ENCODE measurements at places on chromosomes 5 and 9.

- no peak for DNase-seq
Measured at GRCh38 chr9:121748074-121748473, 96.6 kb downstream of the DAB2IP start.

DNA sequence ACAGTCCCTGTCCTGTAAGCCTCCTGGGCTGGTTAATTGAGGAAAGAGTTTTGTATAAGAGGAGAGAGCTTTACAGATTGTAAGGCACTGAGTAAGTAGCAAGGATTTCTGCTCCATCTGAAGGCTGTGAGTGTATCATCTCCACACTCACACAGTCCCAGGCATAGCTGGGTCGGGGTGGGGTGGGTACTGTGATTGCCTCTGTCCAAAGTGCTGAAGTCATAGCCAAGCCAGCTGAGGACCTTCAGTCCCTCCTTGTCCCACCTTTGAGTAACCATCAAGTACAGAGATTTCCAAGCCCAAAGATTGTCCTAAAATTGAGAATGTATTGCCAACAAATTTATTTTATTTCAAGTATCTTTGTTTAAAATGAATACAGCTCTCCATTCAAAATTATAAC, 5.5 kb upstream of the DNAJB5 start:
- no peak for DNase-seq

- DNase-seq, result no peak
Measured at GRCh38 chr9:33843312-33843961, 26.5 kb downstream of the UBE2R2 start.

DNA sequence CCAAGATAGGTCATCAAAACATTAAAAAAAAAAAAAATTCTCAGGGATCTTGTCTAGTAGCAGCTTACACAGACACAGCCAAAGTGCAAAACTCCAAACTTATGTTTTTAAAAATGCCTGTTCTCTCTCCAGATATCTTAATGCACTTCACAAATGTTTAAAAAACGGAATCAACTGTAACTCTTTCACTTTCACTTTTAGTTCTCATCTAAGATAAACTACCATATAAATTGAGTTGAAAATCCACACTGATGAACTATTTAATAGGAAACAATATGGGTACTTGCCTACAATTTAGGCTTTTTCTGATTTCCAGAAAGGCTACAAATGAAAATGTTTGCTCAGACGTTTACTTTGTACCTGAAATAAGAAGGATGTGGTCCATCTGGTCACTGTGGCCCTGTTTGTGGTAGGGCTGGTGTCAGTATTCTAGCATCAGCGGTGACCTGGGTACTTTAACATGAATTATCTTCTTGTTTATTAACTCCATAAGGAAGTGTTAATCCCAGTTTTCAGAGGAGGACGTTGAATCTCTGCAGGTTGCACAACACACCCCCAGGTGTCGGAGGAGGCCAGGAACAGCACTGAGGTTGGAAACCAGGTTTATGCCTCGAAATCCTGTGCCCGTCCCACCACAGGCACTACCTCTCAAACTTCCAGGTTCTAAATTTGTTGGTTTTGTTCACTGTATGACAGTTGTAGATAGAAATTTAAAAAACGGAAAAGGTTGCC, 13.3 kb upstream of the LPCAT1 start:
- DNase-seq, result peak; percentile 17

DNA sequence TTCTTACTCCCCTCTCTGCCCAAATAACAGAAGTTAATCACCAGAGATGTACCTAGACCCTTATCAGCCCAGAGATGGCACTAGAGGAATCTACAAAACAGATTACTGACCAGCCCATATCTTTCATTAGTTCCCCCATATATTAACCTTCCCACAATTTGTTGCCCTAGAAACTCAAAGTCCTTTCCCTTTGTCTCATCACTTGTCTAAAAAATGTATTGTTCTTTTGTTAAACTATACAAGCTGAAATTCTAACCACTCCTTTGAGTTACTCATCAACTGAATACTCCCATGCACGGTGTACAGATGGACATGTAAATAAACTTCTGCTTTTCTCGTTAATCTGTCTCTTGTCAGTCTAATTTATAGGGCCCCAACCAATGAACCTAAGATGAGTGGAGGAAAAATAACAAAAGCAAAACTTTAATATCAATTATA, 130.9 kb downstream of the CCDC192 start:
- DNase-seq, result no peak

DNA sequence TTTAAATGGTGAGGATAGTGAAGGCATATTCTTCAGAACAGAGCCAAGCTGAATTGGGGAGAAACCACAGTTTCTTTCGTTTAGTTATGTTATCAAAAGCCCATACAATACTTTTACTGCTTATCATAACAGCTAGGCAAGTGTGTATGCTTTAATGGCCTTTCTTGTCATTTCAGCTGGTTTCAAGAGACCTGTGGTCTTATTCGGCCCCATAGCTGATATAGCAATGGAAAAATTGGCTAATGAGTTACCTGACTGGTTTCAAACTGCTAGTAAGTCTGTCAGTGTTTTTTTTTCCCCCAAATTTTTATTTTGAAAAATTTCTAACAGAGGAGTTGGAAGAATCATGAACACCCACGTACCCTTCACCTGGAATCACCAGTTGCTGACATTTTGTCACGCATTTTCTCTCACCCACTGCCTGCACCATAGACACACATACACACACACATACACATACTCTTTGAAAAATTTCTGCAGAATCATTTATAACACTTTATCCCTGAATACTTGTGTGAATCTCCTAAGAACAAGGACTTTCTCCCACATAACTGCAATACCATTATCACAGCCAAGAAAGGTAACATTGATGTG, 63.7 kb downstream of the TJP2 start:
- DNase-seq, result no peak

- no peak for DNase-seq
Measured at GRCh38 chr5:176921714-176922113, 22.6 kb upstream of the HK3 start.

GRCh38 chr5:34533582-34534522, 122.3 kb upstream of the RAI14 start:
- no peak for DNase-seq

- DNase-seq, result no peak
Measured at GRCh38 chr5:178630475-178630930, 3.7 kb upstream of the CLK4 start.

GRCh38 chr5:75707911-75708509, 9.2 kb downstream of the POC5 start:
- DNase-seq, result no peak

GRCh38 chr5:180644129-180644824, 5.1 kb downstream of the FLT4 start:
- DNase-seq, result no peak

DNA sequence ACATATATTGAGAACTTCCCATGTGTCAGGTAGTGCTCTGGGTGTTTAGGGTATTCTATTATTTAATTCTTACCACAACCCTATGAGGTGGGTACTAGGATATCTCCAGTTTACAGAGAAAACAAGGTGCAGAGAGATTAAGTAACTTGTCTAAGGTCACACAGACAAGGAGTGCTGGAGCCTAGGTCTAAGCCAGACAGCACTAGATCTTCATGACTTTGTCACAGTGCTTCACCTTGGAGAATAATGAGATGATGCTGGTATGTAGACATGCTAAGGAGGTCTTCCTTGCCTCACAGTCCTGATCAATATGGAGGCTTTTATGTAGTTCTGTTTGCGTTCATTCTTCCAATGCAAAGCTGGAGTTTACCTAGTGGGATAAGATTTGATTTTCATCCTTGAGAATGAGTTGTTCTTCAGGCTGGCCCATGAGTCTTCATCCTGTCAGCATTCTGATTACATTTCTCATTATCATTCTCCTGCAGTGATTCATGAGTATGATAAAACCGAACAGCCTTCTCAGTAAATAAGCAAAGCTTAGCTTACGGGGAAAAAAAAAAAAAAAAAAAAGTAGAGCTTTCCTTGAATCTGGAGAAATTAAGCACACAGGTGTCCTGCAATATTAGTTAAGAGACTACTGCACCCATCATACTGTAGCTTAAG, 176.3 kb downstream of the C9orf152 start:
- DNase-seq, result no peak

DNA sequence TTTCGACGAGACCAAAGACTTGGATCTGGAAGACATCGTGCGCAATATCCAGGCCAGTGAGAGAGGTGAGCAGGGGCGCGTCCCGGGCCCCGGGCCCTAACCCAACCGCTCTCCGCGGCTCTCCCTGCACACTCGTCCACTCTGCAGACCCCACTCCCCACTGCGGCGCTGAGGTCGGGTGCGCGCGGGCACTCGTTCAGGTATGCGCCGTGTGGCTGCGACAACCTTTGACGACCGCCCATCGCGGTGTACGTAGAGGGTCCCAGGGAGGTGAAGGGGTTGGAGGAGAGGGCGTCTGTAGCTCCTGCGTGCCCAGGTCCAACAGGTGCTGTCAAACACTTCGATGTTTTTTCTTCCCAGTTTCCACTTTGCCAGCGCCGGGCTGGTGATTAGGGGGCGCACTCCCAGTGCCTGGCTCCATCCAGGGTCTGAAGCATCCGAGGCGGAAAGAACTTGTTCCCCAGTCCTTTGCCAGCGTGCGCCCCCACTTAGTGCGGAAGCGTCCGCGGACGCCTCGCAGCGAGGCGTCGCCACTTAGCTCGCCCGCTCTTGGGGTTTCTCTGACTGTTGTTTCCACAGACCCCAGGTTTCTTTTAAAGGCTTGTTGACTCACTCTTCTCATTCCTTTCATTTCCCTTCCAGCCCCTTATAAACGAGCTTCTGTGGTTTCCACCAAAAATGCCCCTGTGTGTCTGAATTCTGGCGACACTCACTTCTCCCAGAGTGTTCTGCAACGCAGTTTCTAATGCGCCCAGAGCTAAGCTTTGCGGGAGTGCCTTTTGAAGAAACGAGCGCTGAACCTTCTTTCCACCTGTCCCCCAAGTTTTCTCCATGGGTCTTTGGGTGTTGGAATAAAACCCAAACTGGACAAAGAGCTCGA, 1.6 kb downstream of the NPR3 start:
- no peak for DNase-seq

GRCh38 chr9:37026113-37026930, 7.7 kb downstream of the PAX5 start:
- DNase-seq, result peak; percentile 43

DNA sequence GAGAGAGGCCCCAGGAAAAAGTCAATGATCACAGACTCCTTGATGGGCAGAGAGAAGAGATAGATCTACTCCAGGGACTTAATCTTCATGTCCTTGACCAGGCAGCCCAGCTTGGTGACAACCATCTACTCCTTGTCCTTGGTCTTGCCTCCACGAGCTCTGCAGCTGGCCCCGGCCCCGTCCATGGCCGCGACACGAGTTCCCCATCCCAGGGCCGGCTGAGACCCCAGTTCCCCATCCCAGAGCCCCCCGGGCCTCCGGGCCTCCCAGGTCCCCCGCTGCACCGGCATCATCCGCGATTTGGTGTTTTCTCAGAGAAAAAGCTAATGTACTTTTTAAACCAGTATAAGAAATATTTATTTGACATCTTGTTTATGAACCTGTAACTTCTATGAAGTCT, 2.5 kb upstream of the PGGT1B start:
- no peak for DNase-seq

- DNase-seq, result peak; percentile 26
Measured at GRCh38 chr5:553874-554273, 29.6 kb upstream of the SLC9A3 start.

GRCh38 chr5:173101245-173101644, 43.1 kb upstream of the BNIP1 start:
- DNase-seq, result no peak

- no peak for DNase-seq
Measured at GRCh38 chr5:88955403-88955802, 72.4 kb upstream of the MEF2C start.

- DNase-seq, result no peak
Measured at GRCh38 chr5:139262059-139262741, 31.3 kb upstream of the MATR3 start.

DNA sequence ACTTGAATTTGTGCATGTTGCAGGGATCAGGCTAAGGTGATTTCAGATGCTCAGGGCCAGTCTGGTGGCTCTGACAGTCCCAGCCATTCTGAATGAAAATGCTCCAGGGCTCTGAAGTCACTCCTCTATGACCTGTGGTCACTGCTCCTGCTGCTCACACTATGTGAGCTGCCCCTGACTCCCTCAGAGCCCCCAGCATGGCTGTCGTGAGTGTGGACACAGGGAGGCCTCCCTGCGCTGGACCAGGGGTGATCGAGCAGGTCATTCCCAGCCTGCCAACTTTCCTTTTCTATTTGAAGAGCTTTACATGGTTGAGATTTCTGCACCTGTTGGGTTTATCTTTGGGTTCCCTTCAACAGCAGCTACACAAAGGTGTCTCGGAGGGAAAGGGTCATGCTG, 74.5 kb downstream of the WNK2 start:
- peak; percentile 14 for DNase-seq

GRCh38 chr5:169450464-169450863, 133.1 kb upstream of the SPDL1 start:
- no peak for DNase-seq

DNA sequence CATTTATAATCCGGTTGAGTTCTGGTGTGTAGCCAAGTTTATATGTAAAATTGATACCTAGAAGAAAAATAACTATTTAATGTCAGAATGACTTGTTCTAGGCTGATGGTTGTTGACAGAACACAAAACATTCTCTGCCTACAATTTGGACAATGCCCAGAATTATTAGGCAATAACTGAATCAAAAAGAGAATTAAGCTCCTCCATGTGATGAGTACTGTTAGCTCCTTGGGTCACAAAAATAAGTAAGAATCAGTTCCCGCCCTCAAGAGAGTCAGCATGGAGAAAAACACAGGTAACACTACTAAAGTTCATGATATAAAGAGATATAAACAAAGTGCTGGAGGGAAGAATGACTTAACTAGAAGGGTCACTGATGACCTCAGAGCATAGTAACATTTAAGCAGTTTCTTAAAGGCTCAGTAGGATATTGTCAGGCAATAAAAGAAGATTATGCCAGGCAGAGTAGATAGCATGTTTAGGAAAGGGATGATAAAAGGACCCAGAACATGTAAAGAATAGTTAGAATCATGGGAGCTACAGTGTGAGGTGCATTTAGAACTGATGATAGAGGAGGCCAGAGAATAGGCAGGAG, 200.5 kb upstream of the ACTBL2 start:
- DNase-seq, result no peak

- peak; percentile 43 for DNase-seq
Measured at GRCh38 chr9:97502222-97502983, 937 bp downstream of the TMOD1 start.

DNA sequence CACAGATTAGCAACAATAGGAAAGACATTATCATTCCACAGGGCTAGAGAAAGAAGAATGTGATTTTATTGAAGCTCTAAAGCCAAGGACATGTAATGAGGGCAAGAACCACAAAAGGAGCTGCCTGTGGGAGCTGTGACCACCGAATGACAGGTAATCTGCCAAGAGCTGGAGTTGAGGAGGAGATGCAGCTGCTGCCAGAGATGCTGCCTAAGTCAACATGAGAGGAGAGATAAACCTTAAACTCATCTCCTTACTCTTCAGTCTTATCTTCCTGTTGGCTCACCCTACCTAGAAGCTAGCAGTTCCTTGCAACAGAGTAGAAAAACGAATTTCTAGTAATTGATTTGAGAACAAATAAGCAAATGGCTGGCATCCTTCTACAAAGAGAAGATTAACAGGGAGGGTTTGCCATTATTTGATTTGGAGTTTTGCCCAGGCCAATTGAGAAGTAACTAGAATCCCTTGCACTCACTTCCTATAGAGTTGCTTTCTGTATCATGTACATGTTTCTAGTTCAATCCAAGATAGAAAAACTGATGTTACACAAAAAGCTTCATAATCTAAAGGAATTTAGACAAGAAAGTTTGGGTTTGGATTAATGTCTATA, 539.2 kb downstream of the TLE1 start:
- no peak for DNase-seq

GRCh38 chr5:132102101-132102701, 28.6 kb downstream of the CSF2 start:
- DNase-seq, result peak; percentile 71
